Non-pigmented ciliary epithelial cell (primary cell): ENCODE measurements at places on chromosomes 13 and 19.

DNA sequence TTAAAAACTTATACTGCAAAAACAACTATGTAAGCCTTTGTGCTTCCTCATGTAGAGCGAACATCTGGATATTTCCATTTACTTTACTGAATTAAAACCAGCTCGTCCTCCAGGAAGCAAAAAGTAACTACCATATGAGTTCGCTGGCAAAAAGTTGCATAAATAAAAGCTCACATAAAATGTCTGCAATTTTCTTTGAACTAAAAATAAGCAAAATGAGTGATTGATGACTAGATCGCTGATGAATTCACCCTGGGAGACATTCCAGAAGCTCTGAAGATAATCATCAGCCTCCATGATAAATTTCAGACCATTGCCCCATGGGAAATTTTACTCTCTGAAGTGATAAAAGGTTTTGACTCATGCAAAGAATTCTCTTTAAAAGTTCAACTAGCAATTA, 67.3 kb upstream of the SACS start:
- DNase-seq = peak; percentile 61

DNA sequence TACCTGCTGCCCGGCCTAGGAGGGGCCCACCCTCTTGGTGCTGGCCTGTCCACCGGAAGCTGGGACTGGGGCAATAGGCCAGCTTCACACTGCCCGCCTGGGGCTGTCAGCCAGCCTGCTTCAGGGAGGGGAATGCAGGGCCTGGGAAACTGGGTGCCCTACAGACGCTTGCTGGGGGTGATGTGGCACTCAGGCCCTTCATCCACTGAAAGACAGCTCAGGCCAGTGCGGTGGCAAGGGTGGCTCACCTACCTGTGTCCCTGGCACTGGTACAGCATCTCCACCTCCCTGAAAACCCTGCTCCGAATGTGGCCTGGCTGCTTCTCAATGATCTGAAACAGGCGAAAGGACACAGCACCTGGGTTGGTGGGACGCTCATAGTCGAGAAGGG, 7.8 kb downstream of the MKNK2 start:
- DNase-seq = no peak

- no peak for DNase-seq
These were observed 19.1 kb upstream of the CXCL17 start for GRCh38 chr19:42461700-42462324.

DNA sequence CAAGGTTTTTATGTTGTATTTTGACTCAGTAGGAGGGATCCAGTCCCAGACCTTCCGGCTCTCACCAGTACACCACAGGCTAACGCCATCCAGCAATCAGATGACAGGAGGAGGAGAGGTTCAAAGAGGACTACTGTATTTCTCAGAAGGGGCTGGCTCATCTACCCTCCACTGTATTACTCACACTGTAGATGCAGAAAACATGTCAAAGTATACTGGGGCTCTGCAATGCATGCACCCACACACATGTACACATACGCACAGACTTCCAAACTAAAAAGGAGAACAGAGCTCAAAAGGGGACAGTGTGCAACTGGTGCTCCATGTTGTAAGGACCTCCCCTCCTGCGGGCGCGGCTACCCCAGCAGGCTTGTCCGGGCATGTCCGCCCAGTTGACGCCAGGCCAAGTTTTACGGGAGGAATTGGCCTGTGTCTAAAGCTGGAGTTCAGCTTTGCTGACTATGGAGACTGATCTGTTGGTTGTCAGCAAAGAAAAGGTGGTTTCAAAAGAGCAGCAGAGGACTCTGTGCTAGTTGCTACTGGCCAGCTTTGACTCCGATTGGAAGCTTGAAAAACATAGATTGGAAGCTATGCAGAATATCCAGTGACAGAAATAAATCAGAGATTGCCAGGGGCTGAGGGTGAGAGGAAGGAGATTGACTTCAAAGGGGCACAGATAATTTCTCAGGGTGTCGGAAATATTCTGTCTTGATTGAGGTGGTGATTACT, 314.2 kb downstream of the DLEU7 start:
- peak; percentile 83 for DNase-seq

GRCh38 chr19:44869733-44870470, 21.2 kb upstream of the TOMM40 start:
- DNase-seq = peak; percentile 82

- DNase-seq = no peak
These were observed 6.8 kb downstream of the GPC5 start for GRCh38 chr13:91405240-91405639.

- DNase-seq = peak; percentile 43
These were observed 27.4 kb upstream of the ZNF83 start for GRCh38 chr19:52665529-52665928.

- no peak for DNase-seq
These were observed 62.9 kb upstream of the MCF2L start for GRCh38 chr13:112905990-112906641.

- DNase-seq = no peak
These were observed 114.2 kb upstream of the CLDN10 start for GRCh38 chr13:95438297-95438696.

- no peak for DNase-seq
These were observed 887 bp downstream of the NDUFS7 start for GRCh38 chr19:1384478-1385110.

- DNase-seq = no peak
These were observed 47.6 kb downstream of the CEP89 start for GRCh38 chr19:32924200-32924599.

DNA sequence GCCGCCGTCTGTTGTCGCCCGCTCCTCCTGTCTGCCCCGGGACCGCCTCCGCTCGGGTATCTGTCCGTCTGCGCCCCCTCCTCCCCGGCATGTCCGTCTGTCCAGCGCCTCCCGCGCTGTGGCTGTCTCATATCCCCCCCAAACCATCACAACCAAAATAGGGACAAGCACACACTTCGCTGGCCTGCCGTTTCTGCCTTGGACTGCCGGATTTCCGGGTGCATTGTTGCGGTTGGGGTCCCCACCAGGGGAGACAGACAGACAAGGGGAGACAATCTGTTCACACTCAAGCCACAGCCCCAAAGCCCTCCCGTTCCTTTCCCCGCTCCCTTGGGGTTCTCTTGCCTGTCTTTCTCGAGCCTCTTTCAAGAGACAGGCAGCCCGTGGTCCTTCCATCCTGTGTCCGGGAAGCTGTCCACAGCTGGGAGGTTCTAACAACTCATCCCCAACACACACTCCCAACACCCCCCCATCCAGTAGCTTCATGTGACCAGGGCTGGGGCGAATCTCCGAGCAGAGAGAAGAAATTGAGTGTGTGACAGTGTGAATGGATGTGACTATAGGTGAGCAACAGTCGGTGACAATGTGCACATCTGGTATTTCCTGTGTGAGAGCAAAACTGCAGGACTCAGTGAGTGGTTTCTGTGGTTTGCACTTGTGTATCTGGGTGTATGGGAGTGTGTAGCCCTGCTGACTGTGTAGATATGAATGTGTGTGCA, 16.5 kb upstream of the FOSB start:
- no peak for DNase-seq

DNA sequence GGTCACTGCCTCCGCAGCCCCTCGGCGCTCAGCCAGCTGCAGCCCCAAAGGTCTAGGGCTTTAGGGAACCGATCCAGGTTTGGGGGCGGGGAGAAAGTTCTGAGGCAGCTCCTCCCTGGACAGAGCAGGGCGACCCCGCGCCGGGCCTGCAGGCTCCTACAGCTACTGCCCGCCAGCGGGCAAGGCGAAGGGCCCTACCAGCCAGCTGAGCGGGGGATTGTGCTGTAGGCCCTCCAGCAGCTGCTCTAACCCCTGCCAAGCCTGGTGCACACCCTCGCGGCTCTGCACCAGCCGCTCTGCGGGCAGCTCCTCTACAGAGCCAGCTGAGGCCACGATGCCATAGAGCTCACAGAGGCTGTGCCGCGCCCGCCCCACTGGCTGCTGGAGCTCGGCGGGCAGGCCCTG, 14.0 kb downstream of the PLIN4 start:
- no peak for DNase-seq

DNA sequence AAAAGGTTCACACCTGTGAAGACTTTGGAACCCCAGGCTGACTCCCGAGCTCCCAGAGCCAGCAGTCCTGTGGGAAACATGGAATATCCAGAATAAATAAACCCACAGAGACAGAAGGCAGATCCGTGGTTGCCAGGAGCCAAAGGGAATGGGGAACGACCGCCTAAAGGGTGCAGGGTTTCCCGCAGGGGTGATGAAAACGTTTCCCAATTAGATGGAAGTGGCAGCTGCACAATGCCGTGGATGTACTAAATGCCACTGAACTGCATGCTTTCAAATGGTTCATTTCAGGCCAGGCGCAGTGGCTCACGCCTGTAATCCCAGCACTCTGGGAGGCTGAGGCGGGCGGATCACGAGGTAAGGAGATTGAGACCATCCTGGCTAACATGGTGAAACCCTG, 23.4 kb upstream of the DPRX start:
- no peak for DNase-seq

GRCh38 chr19:1025960-1026782, at the start of gene CNN2:
CNN2 (plus strand) TSS chr19:1026608; CDS start chr19:1026662, 54 bp downstream.
- no peak for DNase-seq

DNA sequence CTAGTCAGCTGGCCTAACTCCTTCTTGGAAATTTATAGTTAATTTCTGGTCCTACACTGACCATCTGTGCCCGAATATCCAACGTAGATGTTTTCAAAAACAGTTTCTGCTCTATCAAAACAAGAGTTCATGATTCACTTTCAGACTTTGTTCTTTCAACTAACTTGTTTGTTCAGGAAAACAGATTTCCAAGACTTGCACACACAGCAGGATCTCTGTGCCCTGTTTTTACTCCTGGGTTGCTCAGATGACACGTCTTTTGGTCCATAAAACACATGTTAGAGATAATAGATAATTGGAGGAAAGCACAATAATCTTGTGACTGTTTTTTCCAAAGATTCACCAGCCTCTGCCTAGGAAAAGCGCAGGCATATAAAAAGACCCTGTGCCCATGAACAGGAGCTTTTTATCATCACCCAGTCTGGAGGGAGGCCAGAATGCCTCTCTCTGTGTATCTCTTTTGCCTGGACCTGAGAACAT, 218.0 kb downstream of the IRS2 start:
- DNase-seq = no peak

- no peak for DNase-seq
These were observed 110.9 kb downstream of the SACS start for GRCh38 chr13:23322353-23323336.

DNA sequence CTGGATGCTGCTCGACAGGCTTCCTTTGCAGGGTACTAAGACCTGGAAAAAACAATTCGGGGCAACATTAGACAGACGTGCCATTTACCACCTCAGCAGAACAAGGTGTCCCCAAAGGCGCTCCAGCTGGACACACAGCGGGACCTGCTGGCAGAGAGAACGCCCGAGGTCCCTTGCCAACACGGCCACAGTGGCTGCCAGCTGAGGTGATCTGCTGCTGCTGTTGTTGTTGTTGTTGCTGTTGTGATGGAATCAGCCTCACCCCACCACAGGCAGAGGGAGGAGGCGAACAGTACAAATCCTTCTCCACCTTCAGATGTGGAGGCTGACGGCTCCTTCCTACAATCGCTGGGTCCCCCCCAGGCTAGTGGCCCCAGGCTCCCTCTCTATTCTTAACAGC, 25.2 kb downstream of the ANKRD27 start:
- no peak for DNase-seq

- no peak for DNase-seq
These were observed 55.7 kb upstream of the ZNF507 start for GRCh38 chr19:32289566-32290210.

DNA sequence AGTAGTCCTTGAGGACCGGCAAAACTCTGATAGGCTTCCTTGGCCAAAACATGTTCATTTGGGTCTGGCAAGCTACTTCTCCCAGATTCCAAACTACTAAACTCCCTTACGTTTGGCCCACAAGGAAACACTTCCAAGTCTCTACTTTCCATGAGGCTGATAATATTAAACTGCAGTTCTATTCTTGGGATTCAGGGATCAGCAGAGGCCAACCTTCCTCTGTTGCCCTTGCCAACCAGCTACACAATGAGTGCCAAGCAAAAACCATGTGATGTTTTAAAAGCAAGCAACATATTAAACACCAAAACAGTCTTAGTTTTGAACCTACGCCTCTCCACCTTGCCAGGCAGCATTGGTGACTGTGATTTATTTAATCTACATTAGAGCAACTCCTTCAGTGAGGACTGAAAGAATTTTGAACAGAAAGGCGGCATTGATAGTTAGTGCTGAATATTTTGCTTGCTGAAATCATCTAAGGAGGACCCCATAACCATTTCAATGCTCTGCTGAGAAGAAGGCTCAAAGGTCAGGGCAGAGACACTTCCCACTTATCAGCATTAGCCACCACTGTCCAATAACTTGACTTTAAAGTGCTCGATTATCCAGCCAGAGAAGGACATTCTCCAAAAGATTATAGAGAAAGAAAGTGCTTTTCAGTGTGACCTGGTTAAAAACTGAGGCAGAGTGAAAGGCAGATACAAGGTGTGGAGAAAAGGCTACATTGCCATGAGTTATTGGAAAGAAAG, 287.1 kb downstream of the TBC1D4 start:
- no peak for DNase-seq

DNA sequence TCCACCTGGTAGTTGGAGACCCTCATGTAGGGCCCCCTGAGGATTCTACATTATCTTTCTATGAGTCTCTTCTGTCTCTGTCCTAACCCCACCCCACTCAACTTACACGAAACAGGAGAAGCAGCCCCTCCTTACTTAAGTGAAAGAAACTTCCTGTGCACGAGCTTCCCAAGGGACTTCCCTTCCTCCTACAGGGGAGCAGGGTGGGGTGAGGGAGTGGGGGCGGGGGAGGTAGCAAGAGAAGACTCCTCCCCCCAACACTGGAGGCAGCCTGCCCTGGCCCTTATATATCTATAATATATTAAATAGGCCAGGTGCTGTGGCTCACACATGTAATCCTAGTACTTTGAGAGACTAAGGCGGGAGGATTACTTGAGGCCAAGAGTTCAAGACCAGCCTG, 5.5 kb upstream of the PDE4C start:
- DNase-seq = no peak

GRCh38 chr13:89490661-89491060, 1819.5 kb downstream of the SLITRK5 start:
- DNase-seq = peak; percentile 19

- peak; percentile 9 for DNase-seq
These were observed 19.2 kb upstream of the UQCR11 start for GRCh38 chr19:1624458-1624857.

DNA sequence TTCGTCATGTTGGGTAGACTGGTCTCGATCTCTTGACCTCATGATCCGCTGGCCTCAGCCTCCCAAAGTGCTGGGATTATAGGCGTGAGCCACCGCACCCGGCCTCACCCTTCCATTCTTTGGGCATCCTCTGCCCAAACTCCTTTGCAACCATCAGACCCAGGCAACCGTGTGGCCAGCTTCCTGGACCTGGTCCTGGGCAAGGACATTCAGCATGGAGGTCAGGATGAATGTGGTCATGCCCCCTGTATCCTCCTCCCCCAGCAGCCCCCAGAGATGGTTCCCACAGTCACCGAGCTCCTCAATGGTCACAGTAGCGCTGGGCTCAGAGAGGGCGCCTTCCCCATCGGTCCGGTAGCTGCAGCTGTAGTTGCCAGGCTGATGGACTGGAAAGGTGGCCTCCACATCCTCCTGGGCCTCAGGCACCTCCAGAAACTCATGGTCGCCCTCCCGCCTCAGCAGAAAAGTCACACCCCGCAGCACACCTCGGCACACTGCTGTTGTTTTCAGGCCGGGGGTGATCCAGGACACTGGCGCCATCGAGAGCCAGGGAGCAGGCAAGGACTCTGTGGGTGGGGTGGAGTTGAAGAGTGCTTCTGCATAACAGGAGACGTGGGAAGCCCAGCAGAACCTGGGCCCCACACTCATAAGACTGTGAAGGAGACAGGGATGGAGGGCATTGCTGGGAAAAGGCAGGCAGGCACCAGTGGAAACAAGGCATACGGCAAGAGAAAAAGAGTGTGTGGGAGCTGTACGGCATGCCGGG, 1.1 kb downstream of the A1BG start:
- DNase-seq = no peak

GRCh38 chr13:63435667-63436324, 2020.1 kb upstream of the PCDH20 start:
- peak; percentile 99 for DNase-seq

GRCh38 chr19:5149932-5150901, 181.3 kb downstream of the KDM4B start:
- no peak for DNase-seq
